ENCODE measurements at places on chromosomes 7 and 10.

GRCh38 chr10:47365431-47366180 is 17.4 kb downstream of the RBP3 start:
- no peak for DNase-seq

- DNase-seq = peak; percentile 9
These were observed 7.9 kb downstream of the ZNF22 start for GRCh38 chr10:45008524-45009161.

GRCh38 chr7:137741443-137741842 is 105.3 kb downstream of the DGKI start:
- DNase-seq = no peak

DNA sequence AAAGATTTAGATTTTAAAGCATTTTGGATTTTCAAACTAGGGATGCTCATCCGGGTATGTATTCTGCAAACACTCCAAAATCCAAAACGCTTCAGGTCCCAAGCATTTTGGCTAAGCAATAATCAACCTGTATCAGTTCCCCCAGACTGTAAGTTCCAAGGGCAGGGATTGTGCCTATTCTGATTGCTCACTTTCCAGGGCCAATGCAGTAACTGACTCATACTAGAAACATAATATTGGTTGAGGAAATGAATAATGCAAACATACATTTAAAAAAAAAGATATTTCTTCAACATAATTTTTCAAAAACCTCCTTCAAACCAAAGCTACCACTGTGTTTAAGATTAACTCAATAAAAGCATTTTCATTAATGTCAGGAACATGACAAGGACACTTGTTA is 69.5 kb downstream of the HIBADH start:
- no peak for DNase-seq

DNA sequence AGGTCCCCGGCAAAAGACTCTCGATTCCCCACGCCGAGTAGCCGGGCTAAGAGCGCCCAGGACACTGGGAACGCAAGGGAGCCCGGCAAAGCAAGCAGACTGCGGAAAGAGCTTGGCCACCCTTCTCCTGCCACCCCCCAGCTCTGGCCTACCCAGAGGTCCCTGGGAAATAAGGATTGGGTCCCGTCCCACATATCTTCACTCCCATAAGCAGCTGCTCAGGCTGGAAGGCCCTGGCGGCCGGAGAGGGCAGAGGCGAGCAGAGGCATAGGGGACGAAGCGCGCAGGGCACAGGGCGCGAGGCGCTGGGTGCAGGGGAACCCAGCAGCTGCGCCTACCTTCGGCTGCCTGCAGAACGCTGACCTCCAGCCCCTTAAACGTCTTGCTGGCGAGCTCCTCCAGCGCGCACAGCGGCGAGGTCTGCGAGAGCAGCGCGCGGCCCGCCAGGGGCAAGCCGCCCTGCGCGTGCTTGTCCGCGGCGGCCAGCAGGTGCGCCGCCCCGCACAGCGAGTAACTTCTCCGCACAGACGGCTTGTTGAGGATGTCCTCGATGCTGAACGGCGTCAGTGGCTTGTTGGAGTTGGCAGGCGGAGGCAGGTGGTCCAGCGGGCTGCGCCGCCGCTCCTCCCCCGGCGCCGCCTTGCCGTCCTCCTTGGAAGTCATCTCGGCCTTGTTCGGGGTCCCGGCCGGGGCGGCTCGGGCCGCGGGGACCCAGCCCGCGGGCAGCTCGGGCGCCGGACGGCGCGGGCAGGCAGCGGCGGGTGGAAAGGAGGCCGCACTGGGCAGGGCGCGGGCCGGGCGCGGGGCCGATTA is 904 bp downstream of the LBX1 start:
- no peak for DNase-seq

DNA sequence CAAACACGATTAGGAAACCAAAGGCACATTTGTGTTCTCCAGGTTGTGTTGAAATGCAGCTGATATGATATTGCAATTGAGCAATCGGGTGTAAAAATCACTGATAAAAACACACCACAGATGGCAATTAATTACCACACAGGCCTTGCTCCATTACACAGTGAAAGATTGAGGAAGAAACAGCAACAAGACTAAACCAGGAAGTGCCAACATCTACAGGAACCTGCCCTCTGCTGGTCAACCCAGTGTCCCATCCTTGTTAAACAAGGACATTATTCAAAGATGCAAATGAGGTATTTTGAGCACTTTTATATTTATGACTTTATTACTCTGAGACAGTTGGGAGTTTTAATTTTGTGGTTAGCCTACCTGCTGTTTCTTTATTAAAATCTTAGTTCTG is 765.6 kb upstream of the GHITM start:
- DNase-seq = no peak

GRCh38 chr10:32293581-32293980 is 53.4 kb downstream of the EPC1 start:
- DNase-seq = no peak

DNA sequence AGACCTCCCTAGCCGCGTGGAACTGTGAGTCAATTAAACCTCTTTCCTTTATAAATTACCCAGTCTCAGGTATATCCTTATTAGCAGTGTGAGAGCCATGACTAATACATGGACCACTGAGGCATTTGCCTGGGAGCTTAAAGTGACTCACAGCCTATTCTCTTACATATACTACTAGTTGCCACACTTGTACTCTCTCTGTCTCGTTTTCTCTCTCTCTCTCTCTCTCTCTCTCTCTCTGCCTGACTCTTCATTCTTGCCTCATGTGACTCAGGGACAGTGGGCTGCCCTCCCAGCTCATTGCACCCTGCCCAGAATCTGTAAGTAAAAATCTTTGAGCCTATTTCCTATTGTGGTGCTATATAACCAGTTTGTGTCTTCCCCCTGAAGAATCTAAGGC is 238.5 kb upstream of the MAGI2 start:
- DNase-seq = no peak

DNA sequence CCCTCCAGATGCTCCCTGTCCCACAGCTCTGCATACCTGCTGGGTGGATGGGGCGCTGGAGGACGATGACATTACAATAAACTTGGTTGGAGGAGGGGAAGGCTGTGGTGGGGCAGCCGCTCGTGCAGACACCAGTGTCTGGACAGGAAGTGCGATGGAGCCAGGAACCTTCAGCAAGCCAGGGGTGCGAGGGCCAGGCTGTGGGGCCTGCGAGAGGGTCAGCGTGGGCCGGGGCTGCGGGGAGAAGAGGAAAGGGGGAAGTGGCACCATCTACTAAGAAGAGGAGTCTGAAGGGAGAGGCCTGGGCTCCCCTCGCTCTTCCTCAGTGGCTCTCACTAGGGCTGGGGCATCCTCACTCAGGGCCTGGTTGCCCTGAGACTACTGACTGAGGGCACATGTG is 6.4 kb downstream of the AP4M1 start:
- no peak for DNase-seq

- no peak for DNase-seq
These were observed 63.9 kb upstream of the CACNA2D1 start for GRCh38 chr7:82507365-82507975.

Data from GM18507 (cell line).